ENCODE measurements at places on chromosomes 4 and X.

GRCh38 chrX:30931920-30932319, 42.9 kb upstream of the TAB3 start:
- DNase-seq: no peak

GRCh38 chr4:69970071-69970470, 4.5 kb upstream of the CSN2 start:
- DNase-seq: no peak

DNA sequence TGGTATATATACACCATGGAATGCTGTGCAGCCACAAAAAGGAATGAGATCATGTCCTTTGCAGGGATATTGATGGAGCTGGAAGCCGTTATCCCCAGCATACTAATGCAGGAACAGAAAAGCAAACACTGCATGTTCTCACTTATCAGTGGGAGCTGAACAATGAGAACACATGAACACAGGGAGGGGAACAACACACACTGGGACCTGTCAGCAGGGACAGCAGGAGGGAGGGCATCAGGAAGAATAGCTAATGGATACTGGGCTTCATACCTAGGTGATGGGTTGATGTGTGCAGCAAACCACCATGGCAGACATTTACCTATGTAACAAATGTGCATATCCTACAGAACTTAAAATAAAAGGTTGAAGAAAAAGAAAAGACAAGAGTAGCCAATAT, 81.1 kb upstream of the ADAD1 start:
- DNase-seq: no peak

DNA sequence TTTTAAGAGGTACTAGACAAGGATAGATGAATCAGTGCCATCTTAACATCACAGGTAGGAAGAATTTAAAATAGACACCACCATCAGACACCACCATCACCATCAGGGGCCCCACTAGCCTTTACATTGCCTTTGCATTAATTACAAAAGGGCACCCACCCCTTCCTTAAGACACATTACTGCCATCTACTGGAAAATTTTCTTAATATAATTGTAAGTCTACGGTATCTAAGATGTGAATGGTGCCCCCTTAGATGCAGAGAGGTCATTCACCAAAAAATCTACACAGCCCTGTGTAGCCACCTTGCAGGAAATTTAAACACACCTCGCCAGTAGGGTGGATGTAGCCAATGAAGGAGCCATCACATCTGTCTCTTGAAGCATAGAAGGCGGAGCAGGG, 184.1 kb downstream of the MID1IP1 start:
- DNase-seq: peak; percentile 62

DNA sequence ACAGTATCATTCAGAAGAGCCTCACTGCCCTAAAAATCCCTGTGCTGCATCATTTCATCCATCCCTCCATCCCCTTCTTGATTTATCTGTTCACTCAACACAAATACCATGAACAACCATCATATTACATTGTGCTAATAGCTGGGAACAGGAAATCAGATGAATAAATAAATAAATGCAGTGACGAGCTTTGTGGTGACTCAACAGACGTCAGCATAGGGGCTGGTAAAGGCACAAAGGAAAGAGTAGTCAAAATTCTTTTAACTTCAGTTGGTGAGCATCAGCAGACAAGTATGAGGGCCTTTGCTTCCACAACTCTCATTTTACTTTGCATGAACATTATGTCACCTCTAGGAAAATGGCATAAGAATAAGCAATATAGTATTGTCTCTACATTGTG, 65.5 kb downstream of the EDNRA start:
- no peak for DNase-seq

DNA sequence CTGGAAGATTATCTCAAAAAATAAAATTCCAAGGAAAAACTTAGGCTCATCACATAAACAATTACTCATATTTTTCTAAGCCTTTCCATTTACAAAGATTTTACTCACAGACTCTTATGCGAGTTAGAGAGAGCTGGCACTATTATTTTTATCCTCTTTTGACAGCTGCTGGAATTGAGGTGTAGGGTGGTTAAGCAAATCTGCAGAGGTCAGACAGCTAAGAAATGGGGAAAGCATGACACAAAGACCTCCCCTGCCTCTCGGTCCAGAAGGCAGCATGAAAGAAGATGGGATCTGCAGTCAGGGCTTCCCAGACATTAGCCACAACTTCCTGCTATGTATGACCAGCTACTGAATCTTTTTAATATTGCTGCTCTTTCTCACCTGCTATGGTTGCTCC, 89.9 kb upstream of the CPEB2 start:
- no peak for DNase-seq

DNA sequence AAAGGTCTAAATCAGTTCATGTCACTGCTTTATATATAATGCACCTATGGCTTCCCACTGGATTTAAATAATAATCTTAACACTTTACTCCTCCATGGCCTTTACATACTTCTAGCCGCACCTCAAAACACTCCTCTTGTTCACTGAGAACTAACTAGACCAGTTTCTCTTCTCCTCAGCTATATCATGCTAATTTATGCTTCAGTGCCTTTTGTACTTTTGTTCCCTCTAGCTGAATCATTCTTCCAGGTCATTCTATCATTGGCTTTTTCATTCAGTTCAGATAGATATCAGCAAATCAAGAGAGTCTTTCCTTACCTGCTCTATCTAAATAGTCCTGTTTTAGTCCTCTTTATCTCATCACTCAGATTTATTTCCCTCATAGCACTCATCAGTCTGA, 64.2 kb downstream of the TET2 start:
- no peak for DNase-seq

DNA sequence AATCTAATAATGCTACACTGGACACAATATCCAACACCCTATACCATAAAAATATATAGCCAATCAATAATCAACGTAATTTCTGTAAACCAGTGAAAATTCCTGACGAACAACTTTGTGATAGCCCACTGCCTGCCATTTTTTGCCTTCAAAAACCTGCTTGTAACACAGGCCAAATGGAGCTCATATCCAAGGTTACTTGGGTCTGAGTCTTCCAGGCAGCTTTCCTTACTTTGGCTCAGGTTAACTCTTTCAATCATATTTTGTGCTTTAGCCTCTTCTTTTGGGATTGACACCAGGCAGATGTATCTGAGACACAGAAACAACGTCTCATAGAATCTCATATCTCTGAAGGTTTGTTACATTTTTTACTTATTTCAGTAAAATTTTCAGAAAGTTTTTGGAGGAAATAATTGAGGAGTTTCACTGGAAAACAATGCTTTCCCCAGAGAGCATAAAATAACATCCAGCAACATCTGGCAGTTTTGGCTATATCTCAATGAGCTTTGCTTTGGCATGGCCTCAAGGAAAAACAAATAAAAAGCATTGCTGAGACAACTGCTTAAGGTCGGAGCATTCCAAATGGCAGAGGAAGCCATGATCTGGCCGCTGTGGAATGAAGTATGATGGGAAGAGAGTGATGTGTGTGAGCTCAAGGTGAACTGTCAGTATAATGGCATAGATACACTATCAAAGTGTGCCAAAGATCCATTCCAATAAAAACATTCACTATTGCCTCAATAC, 162.9 kb upstream of the SPIN4 start:
- no peak for DNase-seq

DNA sequence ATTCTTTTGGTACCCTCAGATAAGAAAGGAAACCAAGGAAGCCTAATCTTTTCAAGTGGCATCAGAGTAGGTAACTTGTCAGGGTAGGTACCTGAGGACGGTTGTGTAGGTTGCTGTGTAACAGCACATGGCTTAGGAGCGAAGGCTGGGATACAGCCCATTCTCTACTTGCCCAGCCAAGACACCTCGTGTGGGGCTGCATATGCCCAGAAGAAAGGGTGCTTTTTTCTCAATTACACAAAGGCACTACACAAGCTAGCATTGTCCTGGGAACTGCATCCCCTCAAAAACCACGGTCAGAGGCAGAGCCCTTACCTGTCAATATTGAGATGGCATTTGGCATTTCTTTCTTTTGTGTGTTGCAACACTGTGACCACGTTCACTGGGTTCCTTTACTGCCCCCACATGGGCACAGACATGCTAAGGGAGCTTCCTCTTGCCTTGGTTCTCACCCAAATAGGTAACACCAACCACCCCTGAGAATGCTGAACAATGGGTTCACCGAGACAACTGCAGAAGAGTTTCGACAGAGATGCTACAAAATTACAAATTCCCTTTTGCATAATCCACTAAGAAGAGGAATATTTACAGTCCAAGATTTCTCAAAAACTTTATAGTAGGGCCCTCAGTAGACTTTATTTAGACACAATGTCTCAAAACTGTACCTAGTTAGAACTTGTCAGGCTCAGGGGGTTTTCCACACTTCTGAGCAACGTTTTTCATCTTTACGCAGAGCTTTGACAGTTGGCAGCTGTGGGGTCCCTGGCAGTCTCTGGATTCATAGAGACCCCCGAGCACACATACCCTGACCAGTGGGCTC, 35.8 kb upstream of the TNIP3 start:
- no peak for DNase-seq

DNA sequence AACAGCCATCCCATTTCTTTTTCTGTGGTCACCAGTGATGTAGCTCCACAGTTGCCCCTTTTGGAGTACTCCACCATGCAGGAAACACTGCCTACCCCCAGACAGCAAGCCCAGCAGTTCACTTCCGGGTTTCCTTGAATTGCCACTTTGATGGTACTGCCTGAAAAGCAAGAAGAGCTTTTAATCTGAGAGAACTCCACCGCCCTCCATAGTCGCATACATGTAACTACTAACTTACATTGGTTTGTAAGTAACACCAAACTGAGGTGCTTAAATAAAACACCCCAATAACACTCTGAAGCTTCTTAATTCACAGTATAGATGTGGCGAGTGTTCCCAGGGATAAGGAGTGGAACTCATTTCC, 53.6 kb upstream of the HPSE start:
- no peak for DNase-seq

GRCh38 chr4:40190880-40191815, 5.7 kb upstream of the RHOH start:
- no peak for DNase-seq

- no peak for DNase-seq
Measured at GRCh38 chr4:172900900-172901299, 267.7 kb upstream of the GALNT7 start.

DNA sequence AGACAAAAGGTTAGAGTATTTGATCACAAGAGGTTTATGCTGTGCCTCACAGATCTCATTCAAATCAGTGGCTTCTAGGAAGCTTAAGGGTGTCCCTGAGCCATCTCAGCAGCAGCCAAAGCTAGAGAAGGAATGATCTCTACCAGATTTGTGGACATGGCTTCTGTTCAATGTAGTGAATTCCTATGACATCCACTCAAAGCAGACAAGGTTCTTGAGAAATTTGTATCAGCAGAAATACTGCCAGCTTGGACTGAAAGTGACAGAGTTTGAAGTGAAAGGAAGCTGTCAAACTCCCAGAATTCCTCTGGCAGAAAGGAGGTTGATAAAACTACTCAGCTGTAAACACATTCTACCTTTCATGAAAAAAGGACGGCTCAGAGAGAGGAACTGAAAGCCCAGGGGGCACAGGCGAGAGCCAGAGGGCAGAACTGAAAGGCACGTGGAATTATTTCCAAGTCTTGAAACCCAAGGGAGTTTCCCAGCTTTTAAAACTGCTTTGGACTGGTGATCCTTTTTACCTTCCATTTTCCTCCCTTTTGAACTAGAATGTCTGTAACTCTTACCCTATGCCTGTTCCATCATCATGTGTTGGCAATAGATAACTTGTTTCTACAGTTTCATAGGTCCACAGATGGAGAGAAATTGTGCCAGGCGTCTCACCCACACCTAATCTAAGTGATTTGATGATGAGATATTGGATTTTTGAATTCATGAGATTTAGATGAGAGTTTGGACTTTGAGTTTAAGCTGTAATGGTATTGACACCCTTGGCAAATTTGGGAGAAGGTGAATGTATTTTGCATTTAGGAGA, 14.5 kb upstream of the MED14 start:
- no peak for DNase-seq

DNA sequence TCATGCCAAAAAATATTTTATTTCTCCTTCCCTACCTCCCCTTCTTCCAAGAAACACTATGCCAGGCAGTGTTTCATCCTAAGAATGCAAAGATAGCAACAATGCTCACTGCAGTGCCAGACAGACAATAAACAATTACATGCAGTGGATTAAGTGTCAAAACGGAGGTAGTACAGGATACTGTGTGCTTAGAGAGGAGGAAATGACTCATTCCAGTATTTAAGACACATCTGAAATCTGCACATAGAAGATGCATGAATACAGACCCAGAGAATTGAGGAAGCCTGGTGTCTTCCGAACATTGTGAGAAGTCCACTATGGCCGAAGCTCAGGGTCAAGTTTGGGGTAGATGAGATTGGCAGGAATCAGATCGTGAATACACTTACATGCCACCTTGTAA, 326.4 kb downstream of the PPP3CA start:
- DNase-seq: no peak

GRCh38 chr4:66863481-66863880, 681.8 kb downstream of the CENPC start:
- DNase-seq: no peak

GRCh38 chr4:33649015-33649414, 2595.3 kb downstream of the ARAP2 start:
- peak; percentile 1 for DNase-seq

GRCh38 chrX:153926858-153927671, 1.0 kb upstream of the ARHGAP4 start:
- DNase-seq: no peak

- DNase-seq: peak; percentile 22
Measured at GRCh38 chr4:159292137-159292896, 189.4 kb downstream of the RAPGEF2 start.

DNA sequence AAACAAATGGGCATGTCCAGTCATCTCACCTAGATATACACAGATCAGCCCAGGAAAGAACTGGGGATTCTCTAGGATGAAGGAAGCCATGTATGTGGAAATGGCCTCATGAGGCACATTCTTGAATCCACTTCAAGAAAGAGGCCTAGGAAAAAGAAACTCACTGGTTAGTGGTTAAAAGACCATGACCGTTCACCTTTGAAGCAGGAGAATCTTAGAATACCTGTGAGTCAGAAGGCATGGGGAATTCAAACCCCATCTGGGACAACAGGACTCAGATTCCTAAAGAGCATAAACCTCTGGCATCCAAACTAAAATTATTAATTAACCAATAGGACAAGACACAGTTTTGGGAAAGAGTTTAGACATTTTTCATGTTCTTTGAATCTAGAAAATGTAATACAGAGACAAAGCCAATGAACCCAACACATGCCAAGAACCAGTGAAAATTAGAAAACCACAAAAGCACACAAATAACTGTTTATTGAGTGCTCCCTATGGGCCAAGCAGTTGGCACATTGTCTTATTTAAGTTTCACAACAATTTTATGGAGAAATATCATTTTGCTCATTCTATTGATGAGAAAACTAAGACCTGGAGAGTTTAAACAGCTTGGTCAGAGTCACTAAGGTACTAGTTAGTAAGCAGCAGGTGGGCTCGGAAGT, 97.5 kb downstream of the NPNT start:
- no peak for DNase-seq

- DNase-seq: peak; percentile 88
Measured at GRCh38 chr4:123505095-123506010, 108.8 kb downstream of the SPRY1 start.

- no peak for DNase-seq
Measured at GRCh38 chr4:120026853-120027252, 39.8 kb downstream of the MAD2L1 start.

GRCh38 chr4:37892641-37893040, 1.8 kb downstream of the TBC1D1 start:
- DNase-seq: no peak

All from H7 (cell line).